NCI-H2081 treated with DMSO at 0.1 percent for 48 hours (cell line): ENCODE measurements at places on chromosomes 7 and 10.

DNA sequence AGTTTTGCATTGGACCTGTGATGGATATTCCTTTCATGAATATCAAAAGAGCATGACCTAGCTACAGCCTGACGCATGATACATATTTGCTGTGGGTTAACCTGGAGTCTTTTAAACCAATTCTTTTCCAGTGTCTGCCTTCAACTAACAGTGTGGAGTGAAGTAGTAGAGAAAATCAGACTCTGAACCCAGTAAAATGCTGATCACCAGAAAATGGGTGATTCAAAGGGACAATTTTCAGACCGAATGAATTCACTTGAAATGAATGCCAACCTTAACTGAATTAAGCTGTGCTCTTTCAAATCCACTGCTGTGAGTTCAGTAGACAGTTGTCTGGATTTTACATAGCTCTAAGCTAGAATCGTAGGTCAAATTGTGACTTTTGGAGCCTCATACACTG is 123.0 kb downstream of the CDK14 start:
- DNase-seq, result no peak

GRCh38 chr7:90272242-90272641 is 27.3 kb downstream of the CFAP69 start:
- no peak for DNase-seq

DNA sequence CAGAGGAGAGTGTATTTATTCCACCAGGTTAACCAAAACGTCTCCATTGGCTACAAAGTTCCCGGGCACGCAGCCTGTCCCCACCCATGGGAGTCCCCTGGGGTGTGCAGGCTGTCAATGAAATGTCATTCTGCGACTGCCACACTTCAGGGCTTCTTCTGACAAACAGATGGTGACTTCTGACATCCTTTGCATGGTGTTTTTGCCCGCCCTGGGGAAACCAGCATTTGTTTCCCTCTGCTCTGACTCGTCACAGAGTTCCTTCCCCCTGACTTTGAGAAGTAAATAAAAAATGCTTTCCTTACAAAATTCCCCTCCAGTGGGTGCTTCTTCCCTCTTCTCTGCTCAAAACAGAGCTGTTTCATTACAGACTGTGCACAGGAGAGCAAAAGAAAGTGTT is 38.2 kb downstream of the TNS3 start:
- no peak for DNase-seq

GRCh38 chr7:48904975-48905374 is 19.4 kb upstream of the CDC14C start:
- DNase-seq, result no peak

GRCh38 chr10:101492814-101493213 is 95.2 kb downstream of the POLL start:
- no peak for DNase-seq

- no peak for DNase-seq
These were observed 16.2 kb downstream of the SLC29A3 start for GRCh38 chr10:71335173-71335708.
